ENCODE measurements at places on chromosomes 12 and 14. TPM values are rescaled to one million over a fixed set of nuclear protein-coding genes. Genes with fewer than 3 reads are reported as not detected.

The APOLD1 gene
- total RNA-seq: 2.6 TPM

The HSPA2 gene
- total RNA-seq: 61.7 TPM

- no peak for DNase-seq
Measured at GRCh38 chr12:68587448-68587873, 23.2 kb upstream of the RAP1B start.

DNA sequence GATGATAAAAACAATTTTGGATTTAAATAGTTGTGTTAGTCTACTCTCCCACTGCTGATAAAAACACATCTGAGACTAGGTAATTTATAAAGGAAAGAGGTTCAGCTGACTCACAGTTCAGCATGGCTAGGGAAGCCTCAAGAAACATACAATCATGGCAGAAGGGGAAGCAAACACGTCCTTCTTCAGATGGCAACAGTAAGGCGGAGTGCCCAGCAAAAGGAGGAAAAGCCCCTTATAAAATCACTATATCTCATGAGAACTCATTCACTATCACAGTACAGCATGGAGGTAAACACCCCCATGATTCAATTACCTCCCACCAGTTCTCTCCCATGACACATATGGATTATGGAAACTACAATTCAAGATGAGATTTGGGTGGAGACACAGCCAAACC lies 632.1 kb downstream of the SLC16A7 start:
- no peak for DNase-seq

The DEPDC4 gene
- total RNA-seq: 3.0 TPM

DNA sequence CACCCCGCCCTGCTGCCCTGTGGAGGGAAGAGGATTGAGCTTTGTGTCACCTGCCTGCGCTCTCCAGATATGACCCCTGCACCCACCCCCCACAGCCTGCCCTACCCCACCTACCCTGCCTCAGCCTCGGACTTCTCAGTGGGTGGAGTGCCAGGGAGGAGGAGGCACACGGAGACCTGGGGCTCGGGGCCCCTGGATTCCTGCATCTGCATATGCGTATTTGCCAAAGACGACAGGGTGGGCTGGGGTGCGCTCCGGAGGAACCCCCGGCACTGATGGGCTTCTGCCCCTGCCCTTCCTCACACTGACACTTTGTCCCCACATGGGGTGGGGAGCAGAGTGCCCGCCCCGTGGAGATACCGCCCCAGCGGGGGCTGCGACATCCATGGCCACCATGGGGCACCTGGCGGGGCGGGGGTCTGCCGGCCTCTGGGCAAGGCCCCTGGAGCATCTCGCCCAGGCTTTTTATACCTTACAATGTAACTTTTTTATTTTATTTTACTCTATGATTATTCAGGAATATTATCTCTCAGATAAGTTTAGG lies 206.0 kb downstream of the TSPAN9 start:
- no peak for DNase-seq

GRCh38 chr12:32196250-32197198 lies 89.9 kb downstream of the BICD1 start:
- no peak for DNase-seq

GRCh38 chr12:26524862-26525465 lies 308.0 kb downstream of the ITPR2 start:
- no peak for DNase-seq

- no peak for DNase-seq
Measured at GRCh38 chr12:116325336-116325664, 47.8 kb upstream of the MED13L start.
